ENCODE measurements at places on chromosomes 16 and 17.

DNA sequence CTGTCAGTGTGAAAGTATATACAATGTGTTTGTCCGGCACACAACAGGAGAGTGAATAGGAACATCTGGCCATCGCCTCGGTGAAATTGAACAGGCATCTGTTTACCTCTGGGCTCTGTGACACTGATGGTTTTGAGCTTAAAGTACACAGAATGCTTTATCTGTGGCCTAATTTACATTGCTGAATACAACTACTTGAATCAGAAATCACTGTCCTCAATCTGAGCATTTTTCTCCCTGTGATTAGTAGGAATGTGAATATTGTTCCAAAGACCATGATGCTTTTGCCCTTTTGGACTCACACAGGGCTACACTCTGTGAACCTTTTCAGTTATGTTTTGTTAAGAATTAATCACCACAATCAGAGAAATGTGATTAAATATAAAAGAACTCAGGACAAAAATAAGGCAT, 323.0 kb upstream of the TBX2 start:
- DNase-seq, result no peak

- DNase-seq, result no peak
Measured at GRCh38 chr17:29215717-29216116, 30.9 kb upstream of the CRYBA1 start.

DNA sequence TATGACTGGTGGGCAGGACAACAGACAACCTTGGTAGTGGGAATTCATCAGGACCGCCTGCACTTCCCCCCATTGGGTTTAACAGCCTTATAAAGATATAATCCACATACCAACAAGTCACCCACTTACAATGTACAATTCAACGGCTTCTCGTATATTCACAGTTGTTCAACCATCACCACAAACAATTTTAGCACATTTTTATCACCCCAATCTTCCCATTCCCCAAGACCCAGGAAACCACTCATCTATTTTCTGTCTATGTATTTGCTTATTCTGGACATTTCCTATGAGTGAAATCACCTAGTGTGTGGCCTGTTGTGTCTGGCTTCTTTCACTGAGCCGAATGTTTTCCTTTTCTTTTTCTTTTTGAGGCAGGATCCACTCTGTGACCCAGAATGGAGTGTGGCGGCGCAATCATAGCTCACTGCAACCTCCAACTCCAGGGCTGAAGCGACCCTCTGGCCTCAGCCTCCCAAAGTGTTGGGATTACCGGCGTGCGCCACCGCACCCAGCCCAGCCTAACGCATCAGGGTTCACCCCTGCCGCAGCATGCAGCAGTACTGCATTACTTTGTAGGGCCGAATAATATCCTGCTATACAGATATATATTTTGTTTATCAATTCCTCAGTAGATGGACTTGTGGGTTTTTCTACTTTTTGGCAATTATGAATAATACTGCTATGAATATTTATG, 10.9 kb downstream of the ANKS3 start:
- DNase-seq, result no peak

GRCh38 chr17:76309461-76309860, 1.4 kb upstream of the QRICH2 start:
- DNase-seq, result no peak

DNA sequence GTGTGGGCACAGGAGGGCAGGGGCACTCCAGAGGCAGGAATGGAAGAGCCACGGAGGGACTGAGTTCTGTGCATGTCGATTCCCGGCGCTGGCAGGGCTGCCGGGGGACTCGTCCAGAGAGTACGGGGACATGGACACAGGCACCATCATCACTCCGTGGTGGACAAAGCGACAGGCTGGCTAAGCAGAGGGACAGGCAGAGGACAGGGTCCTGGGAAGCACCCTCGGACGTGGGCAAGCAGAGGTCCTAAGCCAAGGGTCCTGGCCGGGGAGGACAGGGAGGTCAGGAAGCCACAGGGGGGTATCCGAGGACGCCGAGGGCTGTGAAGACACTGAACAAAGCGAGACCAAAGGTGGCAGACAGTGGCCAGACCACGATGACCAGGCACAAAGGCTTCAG, 44.3 kb upstream of the ENPP7 start:
- no peak for DNase-seq
